ENCODE measurements at places on chromosomes 1 and 21.

GRCh38 chr21:15010645-15011044, 54.2 kb downstream of the NRIP1 start:
- DNase-seq, result no peak

DNA sequence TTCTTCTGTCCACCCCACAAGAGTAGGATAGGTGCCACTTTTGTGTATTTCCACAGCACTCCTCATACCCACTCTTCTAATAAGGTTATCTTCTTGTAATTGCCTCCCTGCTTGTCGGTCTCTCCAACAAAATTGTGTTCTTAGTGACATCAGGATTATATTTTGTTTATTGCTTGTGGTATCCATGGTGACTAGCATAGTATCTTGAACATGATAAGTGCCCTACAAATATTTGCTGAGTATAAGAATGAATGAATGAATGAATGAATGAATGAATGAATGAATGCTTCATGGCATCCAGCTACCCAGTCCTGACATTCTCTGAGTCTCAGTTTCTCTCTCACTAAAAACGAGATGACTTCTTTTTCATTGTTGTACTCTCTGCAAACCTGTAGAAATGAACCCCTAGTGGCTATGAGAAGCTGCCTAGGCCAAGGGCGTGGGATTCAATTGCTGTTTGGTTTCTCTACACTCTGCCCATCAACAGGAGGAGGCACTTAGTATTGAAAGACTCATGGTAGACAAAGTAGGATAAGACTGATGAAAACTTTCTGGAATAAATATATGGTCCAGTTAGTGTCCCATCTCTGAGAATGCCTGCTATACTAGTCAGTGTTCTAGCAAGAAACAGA, 121.0 kb downstream of the TMEM53 start:
- no peak for DNase-seq

- DNase-seq, result no peak
Observed at GRCh38 chr1:112472142-112472541, 36.6 kb upstream of the WNT2B start.

DNA sequence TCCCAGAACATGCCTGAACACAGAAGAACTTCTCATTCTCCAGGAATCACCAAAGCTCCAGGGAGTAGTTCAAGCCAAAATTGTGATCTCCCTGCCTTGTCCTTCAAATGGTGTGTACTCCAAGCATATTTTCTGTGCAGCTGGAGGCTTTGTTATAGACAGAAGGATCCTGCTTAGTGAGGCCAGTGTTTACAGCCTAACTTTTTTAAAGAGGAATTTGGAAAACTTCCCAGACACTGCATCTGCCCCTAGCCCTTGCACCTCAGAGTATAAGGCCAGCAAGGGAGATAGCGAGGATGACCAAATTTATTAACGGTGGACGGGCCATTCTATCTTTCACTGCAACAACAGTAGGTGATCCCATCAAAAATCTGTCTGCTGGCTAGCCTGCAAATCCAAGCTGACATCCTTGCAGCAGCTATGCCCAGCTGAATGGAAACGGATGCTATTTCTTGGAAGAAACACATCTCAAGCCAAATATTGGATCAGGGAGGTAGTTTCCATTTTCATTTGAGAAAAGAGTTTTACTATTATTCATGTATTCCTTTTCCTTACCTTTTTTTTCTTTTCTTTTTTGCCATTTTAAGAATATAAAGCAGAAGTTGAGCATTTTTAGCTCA, 249.8 kb downstream of the USH2A start:
- DNase-seq, result no peak

- DNase-seq, result no peak
Observed at GRCh38 chr1:82818586-82818985, 1017.9 kb downstream of the ADGRL2 start.

- no peak for DNase-seq
Observed at GRCh38 chr1:1175221-1176062, 1.8 kb downstream of the TTLL10 start.

GRCh38 chr1:84479998-84480397, 932 bp downstream of the RPF1 start:
- no peak for DNase-seq

GRCh38 chr1:18200918-18201317, 93.3 kb downstream of the IGSF21 start:
- no peak for DNase-seq

- no peak for DNase-seq
Observed at GRCh38 chr1:72341661-72342060, 59.3 kb upstream of the NEGR1 start.

GRCh38 chr1:65526049-65526556, 105.6 kb downstream of the LEPR start:
- DNase-seq, result no peak

- DNase-seq, result no peak
Observed at GRCh38 chr1:114535401-114535800, 24.4 kb upstream of the TRIM33 start.

DNA sequence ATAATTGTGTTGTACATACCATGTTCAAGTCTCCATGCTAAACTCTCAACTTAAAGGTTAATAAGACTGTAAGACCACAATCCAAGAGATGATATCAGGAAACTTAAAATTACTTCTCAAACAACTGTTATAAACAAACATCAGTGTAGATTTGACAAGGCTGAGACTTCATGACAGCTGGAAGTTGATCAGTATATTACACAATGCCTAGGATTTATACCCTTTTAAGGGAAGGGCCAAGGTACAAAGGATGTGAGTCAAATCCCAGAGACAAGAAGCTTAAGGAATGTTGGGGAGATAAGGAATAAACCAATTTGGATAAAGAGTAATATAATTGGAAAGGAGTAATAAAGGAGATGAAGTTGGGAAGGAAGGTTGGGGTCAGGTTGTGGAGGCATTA, 98.8 kb downstream of the LBR start:
- peak; percentile 92 for DNase-seq

DNA sequence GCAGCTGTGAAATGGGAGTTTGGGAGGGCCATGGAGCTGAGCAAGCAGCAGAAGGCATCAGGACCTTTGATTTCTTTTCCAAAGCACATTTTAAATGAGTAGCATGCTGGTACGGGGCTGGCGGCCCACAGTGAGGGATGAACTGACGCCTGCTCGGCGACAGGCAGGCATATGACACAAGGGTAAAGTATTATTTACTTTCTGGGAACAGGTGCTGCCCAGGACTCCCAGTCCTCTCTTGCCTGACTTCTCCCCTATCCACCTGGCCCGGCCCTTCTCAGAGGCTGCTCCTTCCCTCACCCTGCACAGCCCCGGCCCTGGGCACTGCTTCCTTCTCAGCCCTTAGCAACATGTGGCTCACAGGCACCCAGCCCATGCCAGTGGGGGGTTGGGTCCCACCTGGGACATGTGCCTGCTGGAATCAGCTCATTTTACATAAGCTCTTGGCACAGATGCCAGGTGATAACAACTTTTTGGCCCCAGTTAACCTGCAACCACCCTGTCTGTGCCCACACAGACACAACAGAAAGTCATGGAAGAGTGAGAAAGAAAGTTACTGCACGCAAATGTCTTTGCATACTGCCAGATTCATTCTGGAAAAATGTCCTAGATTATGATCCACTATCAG, 112.3 kb upstream of the GADD45A start:
- DNase-seq, result peak; percentile 33

DNA sequence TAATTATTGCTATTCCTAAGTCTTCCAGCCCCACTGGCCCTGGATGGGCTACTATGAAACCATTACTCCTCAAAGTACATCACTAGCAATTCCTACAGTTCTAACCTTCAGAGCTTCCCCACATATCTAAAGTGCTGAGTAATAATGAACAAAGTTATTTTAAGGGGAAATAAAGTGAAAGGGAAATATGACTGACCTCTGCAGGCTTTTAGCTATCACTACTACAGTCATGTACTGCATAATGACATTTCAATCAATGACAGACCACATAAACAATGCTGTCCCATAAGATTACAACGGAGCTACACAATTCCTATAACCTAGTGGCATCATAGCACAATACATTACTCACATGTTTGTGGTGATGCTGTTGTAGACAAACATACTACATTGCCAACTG, 32.5 kb upstream of the ASPM start:
- DNase-seq, result peak; percentile 64

- no peak for DNase-seq
Observed at GRCh38 chr1:53573931-53574330, 114.7 kb downstream of the DMRTB1 start.

DNA sequence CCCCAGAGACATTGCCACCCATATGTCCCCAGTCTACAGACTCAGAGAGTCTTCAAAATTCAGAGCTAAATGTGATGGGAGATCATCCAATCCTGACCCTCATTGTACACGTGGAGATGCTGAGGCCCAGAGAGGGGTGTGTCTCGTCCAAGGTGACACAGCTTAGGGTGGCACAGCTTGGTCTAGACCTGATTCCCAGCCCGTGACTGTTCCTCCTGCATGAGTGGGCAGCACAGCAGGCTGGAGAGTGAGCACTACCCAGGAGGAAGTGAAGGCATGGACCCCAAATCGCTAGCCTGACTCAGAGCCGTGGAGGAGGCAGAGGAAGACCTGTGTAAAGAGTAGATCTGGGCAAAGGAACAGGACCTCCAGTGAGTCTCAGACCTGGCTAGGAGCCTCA, 16.4 kb downstream of the S100A7 start:
- no peak for DNase-seq

DNA sequence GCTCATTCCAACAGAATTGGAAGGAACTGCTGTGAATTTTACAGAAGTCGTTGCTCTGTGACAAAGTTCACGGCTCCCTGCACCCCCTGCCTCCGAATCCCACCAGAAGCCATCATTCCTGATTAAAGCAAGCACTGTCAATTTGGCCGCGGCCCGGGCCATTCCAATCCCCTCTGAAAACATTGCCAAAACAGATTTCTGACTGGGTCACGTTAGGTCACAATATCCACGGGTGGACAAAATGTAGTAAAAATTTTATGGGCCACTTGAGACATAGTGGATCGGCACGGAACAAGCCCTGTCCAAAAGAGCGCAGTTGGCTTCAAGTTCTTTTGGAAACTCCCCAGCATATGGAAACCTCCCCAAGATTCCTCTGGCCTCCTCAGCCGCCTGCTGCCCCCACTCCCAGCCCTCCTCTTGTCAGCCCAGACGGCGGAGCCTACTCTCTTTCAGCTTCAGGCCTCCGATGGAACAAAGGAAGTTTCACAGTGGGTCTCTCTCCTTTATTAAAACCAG, 67.2 kb upstream of the IFNAR2 start:
- no peak for DNase-seq

GRCh38 chr1:26170472-26170821, 739 bp downstream of the ZNF593 start:
- no peak for DNase-seq

DNA sequence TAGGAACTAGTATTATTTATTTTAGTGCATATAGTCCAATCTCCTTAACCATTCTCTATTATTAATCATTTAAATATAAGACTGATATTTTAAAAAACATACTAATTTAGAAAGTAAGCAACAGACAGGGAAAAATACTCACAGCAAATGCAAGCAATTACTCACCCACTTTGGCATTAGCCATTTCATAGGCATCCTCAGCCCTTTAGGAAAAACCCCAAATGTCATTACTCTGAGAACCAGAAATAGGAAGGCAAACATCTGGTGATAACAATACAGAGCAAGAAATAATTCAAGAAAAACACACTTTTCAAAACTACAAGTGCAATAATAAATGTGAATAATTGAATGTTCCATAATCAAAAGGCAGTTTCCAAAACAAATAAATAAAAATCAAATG, 545.1 kb downstream of the PLPP3 start:
- peak; percentile 43 for DNase-seq

GRCh38 chr1:243471754-243472745, 216.2 kb downstream of the SDCCAG8 start:
- peak; percentile 53 for DNase-seq

Data from LHCN-M2 (cell line).